ENCODE measurements at places on chromosomes 16 and 17.

GRCh38 chr17:40909351-40909750 lies 24.3 kb upstream of the KRT20 start:
- peak; percentile 92 for DNase-seq

- DNase-seq: no peak
These were observed 1938.8 kb downstream of the TP53TG3F start for GRCh38 chr16:35398180-35398579.

DNA sequence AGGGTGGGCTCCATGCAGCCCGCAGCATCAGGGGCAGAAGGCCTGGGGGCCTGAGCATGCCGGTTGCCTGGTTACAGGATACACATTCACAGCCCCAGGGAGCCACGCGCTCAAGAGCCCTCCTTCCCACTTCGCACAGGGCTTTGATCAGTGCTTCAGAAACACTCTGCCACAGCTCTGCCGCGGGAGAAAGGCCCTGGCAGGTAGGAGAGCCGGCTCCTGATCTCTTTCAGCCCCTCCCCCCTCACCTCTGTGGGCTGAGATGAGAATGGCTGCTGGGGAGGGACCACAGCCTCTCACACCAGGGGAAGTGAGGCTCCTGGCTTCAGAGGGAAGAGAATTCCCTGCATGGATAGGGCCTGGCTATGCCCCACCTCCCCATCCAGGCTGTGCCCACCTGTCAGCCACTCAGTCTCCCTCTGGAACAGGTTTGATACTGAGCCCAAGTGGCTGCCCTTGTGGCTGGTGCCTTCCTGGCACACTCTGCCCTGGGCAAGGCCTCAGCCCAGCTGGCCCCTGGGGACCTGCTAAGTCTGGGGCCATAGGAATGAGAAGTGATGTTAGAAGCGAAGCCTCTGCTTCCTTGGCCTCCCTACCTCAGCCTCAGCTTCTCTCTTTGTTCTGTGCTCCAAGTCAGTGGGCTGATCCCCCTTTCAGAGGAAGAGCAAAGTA lies 8.6 kb downstream of the DOK4 start:
- DNase-seq: no peak

DNA sequence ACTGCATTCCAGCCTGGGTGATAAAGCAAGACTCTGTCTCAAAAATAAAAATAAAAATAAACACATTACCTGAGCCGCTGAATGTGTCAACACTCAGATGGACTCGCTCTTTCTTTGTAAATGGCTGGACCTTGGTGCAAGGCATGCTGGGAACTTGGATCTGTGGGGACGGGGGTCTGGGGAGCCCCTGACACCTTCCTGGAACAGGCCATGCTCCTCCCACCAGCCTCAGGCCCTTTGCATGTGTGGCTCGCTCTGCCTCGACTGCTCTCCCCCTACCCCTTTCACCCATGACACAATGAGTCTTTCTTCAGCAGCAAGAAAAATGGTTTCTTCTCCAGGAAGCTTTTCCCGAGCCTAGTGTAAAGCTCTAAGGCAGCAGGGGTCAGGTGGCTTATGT lies 94.0 kb upstream of the CDH5 start:
- DNase-seq: no peak

GRCh38 chr16:56793492-56793891 lies 63.6 kb downstream of the NUP93 start:
- DNase-seq: peak; percentile 52

GRCh38 chr17:62902531-62903220 lies 63.4 kb upstream of the TANC2 start:
- DNase-seq: no peak

DNA sequence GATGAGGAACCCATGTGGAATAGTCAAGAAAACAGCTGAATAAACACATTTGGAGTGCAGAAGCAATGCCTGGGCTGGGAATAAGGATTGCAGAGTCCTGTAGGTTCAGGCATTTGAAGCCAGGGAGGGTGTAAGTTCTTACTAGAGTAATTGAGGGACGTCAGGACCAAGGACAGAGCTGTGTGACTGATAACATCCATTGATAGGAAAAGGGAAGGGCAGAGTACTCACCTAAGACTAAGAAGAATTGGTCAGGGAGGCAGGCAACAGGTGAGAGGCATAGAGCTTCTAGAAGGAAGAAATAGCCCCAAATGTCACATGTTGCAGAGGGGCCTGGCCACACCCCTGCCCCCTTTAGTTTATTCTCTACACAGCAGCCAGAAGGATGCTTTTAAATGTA lies 79.8 kb upstream of the TMEM132E start:
- no peak for DNase-seq

GRCh38 chr17:47776330-47777197 lies 43.5 kb downstream of the TBX21 start:
- DNase-seq: peak; percentile 78

GRCh38 chr16:64162613-64163375 lies 959.1 kb downstream of the CDH11 start:
- no peak for DNase-seq

DNA sequence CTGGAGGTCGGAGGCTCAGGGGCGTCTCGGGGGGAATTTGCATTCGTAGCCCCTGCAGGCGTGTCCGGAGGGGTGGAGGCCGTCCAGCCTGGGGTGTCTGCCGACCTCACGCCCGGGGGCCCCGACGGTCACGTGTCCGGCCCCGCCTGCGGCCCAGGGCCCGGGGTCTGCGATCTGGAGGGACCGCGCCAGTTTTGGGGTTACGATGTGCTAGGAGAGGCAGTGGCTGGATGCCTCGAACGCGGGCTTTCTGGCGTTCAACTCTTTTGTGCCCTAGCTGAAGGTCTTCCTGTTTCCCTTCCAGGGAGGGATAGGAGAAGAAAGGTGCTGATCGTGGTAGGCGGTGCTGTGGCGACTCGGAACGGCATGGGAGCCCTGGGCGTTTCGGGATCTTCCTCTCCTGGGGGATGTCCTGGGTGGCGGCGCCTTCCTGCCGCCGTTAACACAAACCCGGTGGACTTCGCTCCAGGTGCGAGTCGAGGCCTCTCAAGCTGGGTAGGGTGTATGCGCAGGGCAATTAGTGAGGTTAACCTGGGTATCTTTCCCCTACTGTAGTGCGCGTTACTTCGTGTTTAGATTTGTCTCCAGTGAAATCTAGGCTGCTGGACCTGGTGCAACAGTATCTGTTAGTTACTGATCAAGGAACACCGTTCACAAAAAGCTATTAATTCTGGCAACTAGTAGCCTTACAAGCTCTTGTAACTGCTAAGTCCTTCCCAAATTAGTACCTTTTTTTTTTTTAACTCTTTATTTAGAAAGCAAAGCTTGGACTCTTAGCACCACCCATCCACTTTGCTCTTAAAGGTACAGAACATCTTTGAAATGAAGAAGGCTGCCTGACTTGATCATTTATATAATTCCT lies 1.3 kb downstream of the AKAP1 start:
- DNase-seq: peak; percentile 79

DNA sequence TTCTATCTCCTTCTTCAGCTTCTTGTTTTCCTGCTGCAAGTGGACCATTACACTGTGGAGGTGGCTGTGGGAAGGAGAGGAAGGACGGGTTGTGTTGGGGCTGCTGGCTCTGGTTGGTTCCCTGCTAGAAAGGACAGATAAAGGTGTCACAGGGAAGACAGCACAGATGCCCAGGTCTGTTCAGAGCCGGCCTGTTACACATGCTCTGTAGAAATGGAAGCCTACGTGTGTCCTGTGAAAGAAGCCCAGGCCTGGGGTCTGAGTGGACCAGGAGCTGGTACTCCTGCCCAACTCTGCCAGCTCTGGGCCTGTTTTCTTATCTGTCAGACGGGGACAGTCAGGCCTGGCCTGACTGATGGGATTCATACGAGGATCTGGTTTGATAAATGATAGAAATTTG lies 26.4 kb downstream of the DHX38 start:
- no peak for DNase-seq

GRCh38 chr17:16491131-16491702 lies 776 bp downstream of the LRRC75A start:
- DNase-seq: no peak

DNA sequence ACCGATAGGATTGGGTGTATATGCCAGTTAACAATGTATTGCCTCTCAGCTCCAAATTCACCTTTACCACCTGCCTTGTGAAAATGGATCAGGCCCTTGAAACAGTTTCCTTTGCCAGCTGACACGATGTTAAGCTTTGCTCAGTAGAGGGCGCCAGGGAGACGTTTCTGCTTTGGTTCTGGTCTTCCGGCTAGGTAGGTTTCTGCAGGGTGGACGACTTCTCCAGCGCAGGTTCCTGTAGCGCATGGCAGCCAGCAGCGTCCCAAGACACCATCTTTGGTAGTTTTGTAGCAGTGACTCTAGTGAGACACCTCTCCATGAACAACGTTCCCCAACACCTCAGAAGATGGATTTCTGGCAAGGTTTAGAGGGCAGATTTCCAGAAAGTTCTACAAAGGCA lies 24.0 kb downstream of the SYCE1L start:
- no peak for DNase-seq

GRCh38 chr17:79949656-79950209 lies 85.9 kb downstream of the TBC1D16 start:
- DNase-seq: no peak

- peak; percentile 55 for DNase-seq
These were observed at the start of gene LITAF for GRCh38 chr16:11586856-11587642. LITAF (minus strand) TSS chr16:11586919; CDS start chr16:11556730, 30,189 bp downstream.

- DNase-seq: no peak
These were observed 5.8 kb downstream of the RIPOR1 start for GRCh38 chr16:67534431-67534830.

DNA sequence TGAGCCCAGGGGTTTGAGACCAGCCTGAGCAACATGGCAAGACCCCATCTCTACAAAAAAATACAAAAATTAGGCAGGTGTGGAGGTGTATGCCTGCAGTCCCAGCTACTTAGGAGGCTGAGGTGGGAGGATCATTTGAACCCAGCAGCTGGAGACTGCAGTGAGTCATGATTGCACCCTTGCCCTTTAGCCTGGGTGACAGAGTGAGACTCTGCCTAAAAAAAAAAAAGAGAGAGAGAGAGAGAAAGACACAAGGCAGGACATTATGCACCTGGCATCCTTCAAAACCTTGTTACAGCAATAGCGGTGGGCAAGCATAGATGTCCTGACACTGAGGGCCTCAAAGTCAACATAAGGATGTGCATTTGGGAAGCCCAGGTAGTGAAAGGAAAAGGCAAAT lies 19.9 kb upstream of the SIAH1 start:
- no peak for DNase-seq

- peak; percentile 39 for DNase-seq
These were observed 114.3 kb downstream of the MSI2 start for GRCh38 chr17:57370619-57371018.

DNA sequence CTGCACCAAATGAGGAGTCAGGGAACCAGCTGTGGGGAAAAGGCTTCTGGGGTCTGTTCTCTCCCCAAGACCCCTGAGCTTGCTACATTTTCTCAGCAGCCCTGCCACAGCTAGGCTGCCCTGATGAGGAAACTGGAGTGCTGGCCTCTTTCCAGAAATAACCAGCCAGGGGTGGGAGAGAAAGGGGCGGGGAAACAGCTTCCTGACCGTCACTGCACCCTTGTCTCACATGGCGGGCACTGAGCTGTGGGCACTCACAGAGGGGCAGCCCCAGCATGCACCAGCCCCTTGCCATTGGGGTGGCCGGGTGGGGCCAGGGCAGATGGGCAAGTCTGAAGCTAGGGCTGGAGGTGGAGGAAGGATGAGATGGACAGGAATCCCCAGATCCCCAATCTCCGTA lies 2.9 kb downstream of the SRL start:
- DNase-seq: no peak

DNA sequence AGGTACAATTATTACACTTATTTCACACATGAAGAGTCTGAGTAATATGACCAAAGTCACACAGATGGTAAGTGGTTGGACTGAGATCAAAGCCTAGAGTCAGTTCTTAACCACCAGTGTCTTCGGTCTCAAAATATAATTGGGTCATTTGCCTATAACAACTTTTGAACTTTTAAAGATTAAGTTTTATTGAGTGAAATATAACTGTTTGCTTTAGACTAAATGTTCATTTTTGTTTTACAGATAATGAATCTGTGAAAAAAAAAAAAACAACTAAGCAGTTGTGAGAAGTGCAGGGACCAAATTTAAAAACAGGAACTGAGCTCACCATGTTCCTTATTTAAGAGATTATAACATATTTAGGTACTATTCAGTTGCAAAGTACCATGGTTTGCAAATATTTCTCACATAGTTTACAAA lies 150.1 kb downstream of the ITFG1 start:
- DNase-seq: no peak

DNA sequence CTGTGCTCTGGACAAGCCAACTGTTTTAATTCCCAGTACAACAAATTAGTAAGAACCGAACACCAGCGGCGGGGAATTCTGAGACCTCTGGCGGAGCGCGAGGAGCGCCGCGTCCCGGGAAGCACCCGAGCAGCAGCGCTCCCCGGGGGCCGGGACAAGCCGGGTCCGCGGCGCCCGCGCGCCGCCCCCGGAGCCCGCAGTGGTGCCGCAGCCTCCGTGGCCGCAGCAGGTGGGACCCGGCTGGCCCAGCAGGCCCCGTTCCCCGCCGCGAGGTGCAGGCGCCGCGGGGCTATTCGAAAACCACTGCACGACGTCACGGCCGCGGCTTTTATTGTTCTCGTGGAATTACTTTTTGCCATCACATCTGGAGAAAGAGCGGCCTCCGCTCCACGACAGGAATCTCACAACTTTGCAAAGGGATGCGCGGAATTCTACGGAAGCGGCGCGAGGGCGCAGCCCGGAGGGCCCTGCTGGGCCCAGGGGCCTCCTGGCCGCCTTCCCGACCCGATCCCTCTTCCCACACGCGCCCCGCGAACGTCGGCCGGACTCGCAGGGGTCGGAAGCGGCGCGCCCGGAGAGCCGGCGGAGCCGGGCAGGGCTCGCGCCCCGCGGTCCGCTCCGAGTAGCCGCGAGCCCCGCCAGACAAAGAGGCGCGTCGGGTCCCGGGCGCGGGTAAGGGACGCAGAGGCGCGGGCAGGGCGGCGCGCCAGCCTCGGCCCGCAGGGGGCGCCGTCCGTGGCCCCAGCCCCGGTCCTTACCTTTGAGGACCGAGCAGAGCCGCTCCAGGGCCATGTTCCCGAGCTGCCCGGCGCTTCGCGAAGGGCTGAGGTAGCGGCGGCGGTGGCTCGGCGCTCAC lies 696 bp downstream of the NETO2 start:
- peak; percentile 73 for DNase-seq

DNA sequence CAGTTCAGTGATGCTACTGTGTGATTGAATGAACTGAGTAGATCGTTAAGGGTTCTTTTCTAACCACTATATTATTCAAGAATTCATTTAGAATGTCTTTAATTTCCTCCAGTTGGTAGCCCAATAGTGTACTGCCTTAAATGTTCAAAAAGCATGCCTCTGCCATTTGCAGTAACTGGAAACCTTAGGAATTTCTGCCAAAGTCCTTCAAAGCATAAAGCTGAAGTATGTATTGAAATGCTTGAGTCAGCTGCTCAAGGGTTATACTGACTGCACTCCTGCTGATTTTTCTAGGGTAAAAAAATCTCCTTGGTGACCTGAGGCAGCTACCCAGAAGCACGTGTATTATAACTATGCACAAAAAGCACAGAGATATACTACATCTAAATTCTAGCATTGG lies 56.5 kb downstream of the SNTB2 start:
- no peak for DNase-seq
